Esophagus muscularis mucosa (tissue), 4 donors: ENCODE measurements at places on chromosomes 5 and 9. TPM values are rescaled to one million over a fixed set of nuclear protein-coding genes. Genes with fewer than 3 reads are reported as not detected.

DNA sequence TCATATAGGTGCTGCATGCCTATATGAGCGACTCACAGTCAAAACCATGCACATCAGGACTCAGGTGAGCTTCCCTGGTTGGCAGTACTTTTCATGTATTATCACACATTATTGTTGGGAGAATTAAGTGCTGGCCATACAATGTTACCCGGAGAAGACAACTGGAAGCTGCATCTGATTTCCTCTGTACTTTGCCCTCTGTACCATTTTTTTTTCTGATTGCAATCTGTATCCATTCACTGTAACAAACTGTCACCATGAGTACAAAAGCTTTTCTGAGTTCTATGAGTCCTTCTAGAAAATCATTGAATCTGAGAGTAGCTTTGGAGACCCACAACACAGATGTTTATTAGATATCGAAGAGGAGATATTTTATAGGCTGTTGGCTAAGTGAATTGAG is 651.0 kb downstream of the NR2F1-AS1 start:
- no peak for DNase-seq

GRCh38 chr9:30519756-30520155 is 1864.7 kb upstream of the ACO1 start:
- DNase-seq = no peak

DNA sequence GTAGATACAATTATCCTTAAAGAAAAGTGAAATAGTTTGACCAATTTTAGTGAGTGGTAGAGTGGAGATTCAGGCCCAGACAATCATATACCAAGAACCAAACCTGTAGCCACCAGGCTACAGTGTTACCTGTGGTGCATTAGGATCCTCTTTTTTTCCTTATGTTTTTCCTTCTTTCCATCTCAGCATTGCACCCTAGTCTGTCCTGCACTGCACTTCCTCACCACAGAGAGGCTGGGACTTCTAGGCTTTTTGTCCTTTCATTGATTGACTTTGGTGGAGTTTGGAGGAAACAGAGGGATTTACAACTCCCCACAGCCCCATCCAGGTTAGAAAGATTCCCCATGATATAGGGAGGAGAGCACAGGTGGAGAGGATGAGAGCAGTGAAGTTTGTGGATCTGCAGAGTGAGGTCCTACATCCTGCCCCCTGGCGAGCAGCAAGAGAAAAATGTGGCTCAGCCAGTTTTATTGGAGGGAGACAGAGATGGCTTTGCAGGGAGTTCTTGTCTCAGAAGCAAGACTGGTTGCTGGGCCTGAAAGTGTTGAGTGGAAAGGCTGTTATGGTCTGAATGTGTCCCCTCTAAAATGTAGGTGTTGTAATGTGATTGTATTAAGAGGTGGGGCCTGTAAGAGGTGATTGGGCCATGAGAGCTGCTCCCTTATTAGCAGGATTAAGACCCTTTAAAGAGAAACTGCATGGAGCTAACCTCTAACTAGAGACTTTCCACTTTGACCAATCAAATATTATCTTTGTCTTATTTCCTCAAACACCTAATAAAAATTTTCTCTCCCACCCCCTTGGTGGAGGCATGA is 36.2 kb downstream of the KIF4B start:
- DNase-seq = no peak

DNA sequence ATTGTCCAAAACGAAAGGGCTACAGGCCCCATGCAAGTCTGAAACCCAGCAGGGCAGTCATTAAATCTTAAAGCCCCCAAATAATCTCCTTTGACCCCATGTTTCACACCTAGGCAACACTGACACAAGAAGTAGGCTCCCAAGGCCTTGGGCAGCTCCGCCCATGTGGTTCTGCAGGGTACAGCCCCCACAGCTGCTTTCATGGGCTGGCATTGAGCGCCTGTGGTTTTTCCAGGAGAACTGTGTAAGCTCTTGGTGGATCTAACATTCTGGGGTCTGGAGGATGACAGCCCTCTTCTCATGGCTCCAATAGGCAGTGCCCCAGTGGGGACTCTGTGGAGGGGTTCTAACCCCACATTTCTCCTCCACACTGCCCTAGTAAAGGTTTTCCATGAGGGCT is 623.5 kb downstream of the PRR16 start:
- no peak for DNase-seq

DNA sequence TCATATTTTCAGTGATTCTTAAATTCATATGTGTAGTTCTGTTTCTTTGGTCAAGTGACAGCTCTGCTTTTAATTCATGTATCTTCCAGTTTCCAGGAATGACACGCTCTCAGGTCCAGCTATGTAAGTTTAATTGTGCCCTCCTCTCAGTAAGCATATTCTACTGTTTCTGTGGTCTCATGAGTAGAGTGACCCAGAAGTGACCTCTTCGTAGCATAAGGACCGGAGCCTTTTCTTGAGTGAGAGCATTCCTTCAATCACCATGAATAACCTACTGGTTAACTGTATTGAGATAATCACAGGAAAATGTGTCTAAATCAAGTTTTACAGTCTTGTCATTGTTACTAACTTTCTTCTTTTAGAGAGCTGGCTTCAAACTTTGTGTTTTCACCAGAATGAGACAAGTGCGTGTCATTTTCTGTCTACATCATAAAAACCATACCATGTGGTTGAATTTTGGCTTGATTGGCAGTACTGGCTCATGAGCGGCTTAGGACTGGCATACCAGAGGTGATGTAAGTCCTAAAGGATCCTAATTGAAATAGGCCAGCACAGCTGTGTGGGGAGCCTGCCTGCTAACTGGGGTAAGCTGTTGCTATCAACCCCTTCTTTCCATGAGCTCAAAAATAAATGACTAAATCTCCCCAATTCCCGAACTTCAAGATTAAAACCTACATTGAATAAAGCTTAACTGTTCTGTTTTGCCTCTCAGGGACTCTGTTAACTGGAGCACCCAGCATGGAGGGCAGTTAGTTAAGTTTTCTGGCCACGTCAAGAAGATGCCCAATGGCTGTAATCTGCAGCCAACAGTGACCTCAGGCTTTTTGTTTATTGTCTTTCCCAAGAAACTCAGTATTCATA is 4.8 kb downstream of the ADAMTSL1 start:
- DNase-seq = no peak

GRCh38 chr5:27217155-27217956 is 179.0 kb upstream of the CDH9 start:
- DNase-seq = no peak

DNA sequence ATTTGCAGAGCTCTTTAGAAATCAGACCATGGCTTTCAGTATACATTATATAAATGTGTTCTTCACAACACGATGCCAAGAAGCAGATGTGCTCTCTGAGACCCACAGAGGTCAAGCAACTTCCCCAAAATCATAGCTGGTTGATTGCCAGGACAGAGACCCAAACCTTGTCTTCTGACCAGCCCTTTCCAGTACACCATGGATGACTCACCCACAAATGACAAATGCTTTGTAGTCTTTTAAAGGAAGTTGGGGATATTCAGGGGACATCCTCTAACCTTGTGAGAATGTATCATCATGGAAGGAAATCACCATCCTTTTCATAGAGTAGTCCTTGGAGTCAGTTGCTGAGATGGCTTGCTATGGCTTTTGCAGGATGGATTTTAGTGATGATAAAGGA is 30.1 kb downstream of the ZNF462 start:
- DNase-seq = no peak

The LEAP2 gene
- total RNA-seq = 1.2 TPM

The SLC34A1 gene
- total RNA-seq = not detected

The PTGES2 gene
- total RNA-seq = 58.0 TPM

- DNase-seq = no peak
Observed at GRCh38 chr5:54656261-54656728, 138.7 kb downstream of the SNX18 start.

DNA sequence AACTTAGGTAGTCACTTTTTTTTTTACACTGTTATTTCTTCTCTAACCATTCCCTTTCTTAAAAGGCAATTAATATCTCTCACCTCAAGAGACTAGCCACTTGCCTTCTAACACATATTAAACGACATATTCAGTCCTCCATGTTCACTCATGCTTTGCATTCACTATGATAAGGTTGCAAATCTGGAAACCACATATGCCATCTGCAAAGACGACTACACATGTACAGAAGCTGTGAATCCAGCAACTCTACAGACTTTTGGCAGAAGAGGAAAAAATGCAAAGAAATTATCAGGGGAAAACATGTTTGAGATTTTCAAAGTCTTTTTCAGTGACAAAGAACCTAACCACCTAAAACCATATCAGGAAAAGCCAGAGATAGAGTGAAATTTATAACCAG is 112.1 kb downstream of the EPB41L4A start:
- no peak for DNase-seq

DNA sequence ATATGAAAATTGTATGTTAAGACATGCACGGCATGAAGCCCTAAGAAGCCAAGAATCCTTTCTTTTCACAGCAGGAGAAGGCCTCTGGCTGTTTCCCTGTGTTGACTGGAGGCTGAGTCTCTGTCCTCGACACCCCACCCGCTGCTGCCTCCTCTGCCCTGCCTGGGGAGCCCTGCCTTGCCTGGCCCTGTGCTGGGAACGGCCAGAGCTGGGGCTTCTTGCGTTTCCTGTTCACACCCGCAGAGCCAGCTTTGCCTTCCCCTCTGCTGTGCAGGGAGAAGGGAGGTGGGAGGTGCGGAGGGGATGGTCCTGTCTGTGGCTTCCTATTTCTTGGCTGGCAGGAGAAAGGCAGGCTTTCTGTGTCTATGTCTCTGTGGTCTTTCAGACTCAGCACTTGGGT is 6.9 kb upstream of the GMCL2 start:
- no peak for DNase-seq

DNA sequence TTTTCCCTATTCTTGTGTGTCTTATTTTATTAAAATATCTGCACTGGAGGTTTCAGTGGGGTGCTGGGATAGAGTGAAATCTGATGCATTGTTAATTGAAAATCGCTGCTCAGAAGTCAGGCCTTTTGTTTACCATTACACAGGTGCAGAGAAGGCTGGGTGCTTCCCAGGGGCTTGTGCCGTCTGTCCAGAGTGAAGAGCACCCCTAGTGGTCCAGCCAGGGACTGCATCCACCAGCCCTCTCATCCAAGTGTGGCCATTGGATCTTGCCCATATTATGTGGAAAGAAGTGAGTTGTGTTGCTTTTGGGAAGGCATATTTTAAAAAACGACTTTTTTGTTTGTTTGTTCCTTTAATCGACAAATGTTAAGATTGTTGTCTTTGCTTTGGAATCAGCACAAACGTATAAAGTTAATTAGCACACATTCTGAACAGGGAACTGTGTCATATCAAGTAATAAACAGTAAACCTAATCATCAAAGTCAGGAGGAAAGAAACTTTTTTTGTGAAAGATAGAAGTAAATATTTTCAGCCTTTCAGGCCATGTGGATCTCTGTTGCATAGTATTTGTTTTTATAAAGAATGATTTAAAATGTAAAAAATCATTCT is 315.6 kb downstream of the MTRR start:
- DNase-seq = no peak

GRCh38 chr5:170290498-170290897 is 7.1 kb downstream of the LCP2 start:
- no peak for DNase-seq

GRCh38 chr5:1555011-1555807 is 31.4 kb upstream of the LPCAT1 start:
- peak; percentile 90 for DNase-seq

DNA sequence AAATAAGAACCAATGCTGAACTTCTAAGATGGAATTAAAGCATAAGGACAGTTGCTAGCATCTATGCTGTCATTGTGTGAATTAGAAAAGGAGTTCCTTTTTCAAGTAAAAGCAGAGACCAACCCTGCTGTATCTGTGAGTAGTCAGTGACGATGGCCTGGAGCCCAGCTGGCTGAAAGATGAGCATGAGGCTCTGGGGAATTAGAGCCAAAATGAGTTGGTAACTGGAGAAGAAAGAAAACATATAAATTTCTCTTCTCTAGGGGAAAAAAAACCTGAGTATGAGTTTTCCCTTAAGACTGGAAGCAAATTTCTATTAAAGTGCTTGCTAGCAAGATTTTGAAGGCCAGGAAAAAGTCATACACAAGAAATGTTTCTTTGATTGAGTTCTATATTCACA is 1.6 kb upstream of the SPZ1 start:
- DNase-seq = no peak
